Inflammatory macrophage (primary cell): ENCODE measurements at places on chromosomes 4 and X.

DNA sequence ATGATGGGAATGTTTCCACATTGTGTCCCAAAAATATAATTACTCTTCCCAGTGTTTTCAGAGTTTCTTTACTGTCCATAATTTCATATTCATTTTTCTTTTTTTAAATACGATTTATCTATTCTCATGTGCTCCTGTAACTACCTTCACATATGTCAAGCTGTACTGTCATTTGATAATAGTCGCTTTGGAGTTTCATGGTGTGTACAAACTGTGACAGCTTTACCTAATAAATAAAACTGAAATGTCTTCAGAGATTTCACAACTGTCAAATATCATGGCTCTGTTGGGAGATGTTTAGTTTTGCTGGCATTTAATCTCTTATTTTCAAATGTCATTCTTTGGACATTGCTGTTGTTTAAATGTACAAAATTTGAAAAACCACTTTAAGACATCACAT, 450.2 kb downstream of the TLL1 start:
- DNase-seq = no peak

- no peak for DNase-seq
These were observed 375.4 kb downstream of the GRID2 start for GRCh38 chr4:92679149-92679548.

DNA sequence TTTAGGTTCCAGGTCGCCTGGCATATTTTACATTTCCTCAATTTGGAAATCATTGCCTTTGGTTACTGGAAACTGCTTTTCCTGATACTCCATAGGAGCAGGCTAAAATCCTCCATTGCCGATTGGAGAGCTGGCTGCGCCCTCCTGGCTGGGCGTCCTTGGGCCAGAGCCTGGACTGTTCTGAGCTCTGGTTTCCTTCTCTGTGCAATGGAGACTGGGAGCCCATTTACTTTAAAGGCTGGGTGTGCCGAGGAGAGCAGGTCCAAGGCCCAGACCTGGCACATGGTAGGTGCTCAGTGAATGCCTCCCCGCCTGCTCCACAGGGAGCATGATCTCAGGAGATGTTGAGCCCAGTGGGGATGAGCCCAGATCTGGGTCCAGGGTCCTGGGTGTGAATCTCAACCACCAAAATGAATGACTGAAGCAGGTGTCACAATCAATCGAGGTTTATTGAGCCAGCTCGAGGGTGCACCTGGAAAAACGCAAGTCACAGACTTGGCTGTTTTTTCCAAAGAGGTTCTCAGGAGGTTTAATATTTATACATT, 50.0 kb downstream of the EVC start:
- no peak for DNase-seq

GRCh38 chr4:123659730-123660129, 263.1 kb downstream of the SPRY1 start:
- peak; percentile 5 for DNase-seq

GRCh38 chrX:101708163-101708562, 48.5 kb upstream of the ARMCX2 start:
- no peak for DNase-seq

DNA sequence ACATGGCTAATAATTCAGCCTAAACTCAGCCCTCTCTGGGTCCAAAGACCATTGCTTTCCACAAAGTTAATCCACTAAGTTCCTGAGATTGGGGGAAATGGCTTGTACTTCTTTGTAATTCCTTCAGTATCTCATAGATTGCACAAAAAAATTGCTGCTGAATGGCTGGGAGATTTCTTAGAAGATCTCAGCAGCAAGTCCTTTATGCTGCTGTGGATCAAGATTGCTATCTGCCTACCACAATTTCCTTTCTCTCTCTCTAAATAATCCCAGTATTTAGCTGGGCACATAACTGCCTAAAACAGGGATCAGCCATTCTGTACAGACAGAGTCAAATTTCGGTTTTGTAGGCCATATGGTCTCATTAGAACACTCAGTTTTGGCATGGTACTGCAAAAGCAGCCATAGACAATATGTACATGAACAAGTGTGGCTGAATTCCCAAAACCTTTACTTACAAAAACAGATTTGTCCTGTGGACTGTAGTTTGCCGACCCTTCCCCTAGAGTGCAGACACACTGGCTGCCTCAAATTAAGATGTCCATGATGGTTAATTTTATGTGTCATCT, 18.5 kb upstream of the HOPX start:
- DNase-seq = no peak

GRCh38 chrX:22758807-22759481, 240.8 kb upstream of the DDX53 start:
- no peak for DNase-seq

GRCh38 chr4:108168671-108169523, at the start of gene LEF1:
Gene LEF1, minus strand, starts transcription at chr4:108168932. Its CDS starts 1,165 bp downstream, at chr4:108167767.
- no peak for DNase-seq

- DNase-seq = no peak
These were observed 93.3 kb downstream of the PRDM5 start for GRCh38 chr4:120829113-120829831.

GRCh38 chr4:142365391-142365790, 480.7 kb downstream of the INPP4B start:
- DNase-seq = no peak

DNA sequence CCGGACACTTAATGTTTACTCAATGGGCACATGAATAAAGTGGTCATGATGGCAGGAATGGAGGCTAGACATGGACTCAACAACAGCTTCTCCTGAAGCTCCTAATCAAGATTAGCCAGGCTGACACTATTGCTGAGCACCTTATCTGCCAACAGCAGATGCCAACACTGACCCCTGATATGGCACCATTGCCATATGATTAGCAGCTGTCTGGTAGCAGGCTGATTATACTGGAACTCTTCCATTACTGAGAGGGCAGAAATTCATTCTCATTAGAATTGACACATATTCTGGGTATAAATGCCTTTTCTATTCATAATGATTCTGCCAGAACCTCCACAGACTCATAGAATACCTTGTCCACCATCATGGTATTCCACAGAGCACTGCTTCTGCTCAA, 18.4 kb upstream of the AFF1 start:
- DNase-seq = no peak

DNA sequence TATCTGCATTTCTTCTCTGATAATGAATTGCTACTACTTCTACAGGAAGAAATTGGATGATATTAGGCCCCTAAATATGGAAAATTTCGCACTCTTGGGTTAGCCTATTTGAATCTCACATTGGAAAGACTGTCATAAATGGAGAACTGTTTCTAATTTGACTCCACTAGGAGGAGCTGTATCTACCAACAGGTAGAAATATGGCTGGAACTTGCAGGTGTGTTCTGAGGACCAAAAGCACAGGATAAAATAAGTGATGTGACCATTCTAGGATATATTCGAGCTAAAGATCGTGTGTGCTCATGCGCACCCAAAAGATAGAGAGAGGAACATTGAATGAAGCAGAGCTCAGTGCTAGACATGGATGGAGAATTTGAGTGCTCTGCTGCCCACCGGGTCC, 4.8 kb upstream of the NKAP start:
- DNase-seq = no peak

GRCh38 chrX:64334467-64334866, 60.8 kb downstream of the MTMR8 start:
- no peak for DNase-seq

- no peak for DNase-seq
These were observed 1197.7 kb downstream of the C4orf33 start for GRCh38 chr4:130293692-130294091.

DNA sequence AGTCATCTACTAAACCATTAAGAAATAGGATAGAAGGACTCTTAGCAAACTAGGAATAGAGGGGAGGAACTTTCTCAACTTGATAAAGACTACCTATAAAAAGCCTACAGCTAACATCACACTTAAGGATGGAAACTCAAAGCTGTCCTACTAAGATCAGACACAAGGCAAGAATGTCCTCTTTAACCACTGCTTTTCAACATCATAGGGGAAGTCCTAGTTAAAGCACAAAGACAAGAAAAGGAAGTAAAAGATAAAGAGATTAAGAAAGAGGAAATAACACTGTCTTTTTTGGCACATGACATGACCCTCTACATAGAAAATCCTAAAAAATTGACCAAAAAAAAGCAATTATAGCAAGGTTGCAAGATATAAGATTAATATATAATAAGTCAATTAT, 136.6 kb downstream of the FBXW7 start:
- peak; percentile 68 for DNase-seq

- no peak for DNase-seq
These were observed 337.1 kb upstream of the CTSO start for GRCh38 chr4:156290811-156291210.

DNA sequence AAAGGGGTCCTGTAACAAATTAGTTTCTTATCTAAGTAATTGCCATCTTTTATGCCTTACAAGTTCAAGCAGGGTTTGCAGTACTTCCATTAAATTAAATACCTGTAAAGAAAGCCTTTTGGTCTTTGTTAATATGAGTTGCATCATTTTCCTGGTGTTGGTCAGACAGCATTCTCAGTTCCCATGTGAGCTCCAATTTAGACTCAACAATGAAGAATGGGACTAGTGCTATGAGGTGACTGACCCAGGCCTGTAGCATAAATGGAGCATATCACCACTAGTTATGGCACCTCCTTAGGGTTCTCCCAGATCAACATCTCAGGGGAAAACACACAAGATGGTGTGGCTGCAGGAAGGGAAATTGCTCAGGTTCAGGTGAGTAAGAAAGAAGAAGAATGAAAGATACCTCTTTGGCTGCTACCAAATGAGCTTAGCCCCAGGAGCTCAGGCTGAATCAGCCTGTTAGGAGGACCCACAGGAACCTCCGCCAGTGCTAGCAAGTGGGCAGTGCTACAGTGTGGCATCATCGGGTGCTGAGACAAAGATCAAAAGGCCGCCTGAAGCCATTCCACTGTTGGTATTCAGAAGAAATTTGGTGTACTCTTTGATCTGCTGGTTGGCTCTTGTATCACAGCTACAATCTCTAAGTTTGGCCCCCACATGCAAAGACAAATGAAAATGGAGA, 1.8 kb downstream of the TTC29 start:
- DNase-seq = no peak

DNA sequence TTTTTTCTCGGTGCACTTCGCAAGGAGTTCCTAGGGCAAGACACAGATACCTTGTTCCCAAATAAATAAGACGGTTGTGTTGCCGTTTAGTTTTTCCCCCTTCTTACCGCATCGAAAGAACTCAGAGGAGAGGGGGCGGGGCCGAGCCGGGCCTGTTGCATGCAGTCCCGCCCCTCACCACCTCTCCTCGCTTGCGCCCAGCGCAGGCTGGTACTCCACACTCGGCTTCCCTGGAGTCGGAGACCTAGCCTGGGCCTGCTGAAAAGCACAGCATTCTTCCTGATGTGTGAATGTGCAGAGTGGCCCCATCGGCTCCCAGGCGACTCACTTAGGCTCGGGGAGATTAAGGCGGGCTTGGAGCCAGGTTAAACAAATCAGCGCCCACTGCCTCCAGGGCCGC, 26.1 kb upstream of the VMA21 start:
- DNase-seq = no peak

- no peak for DNase-seq
These were observed 1162.1 kb downstream of the RAPGEF2 start for GRCh38 chr4:160265014-160265413.

DNA sequence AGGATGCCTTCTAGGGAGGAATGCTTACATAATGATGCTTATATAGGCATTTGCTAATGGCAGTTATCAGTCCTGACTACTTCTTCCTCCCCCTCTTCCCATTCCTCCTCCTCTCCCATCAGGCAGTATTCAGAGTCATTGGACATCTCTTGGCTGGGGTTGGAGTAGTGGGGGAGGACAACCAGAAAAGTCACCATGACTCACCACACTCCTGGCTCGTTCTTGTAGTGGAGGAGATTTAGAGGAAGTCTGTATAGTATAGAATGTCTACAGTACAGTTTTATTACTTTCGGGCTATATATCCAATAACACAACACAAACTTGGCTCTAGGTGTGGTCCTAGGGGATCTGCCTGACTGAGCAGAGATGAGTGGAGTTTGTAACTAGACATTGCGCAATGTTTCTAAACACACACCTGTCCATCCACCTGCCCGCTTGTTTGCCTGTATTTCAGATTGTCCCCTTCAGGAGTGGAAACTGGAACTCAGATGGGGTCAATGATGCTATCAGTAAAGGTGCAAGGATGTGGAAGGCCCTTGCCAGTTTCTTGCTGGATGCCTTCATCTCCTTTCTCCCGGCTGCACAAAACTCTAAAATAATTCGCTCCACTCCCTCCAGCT, 27.9 kb upstream of the KIAA1210 start:
- DNase-seq = peak; percentile 29

DNA sequence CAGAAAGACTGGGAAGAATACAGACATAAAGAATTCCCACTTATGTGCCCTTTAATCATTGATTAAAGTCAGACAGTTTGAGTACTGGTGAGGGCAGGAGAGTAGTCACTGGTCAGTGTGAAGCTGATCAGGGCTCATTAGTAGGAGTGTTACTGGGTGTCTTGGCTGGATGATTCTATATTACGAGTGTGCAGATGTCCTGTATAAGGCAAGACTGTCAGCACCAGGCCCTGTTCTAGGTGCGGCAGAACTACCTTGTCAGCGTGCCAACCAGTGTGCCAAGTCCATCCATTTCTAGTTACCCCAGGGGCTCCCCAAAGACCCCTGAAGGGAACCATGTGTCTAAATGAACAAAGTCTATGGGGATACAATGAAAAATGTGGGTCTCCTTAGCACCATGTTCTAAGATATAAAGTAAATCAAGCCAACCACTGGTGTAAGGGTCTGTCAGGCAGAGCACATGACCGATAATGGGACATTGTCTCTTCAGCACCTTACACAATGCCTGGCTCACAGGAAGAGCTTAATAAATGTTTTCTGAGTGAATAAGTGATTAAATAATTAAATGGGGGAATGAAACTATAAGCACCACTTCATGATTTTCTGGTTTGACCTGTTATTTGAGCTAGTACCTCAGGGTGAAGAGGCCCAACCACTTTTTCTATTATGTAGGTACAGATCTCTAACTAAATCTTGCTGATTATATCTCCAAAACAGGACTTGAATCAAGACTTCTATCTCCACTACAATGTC, 205.0 kb downstream of the CAMK2D start:
- DNase-seq = no peak

DNA sequence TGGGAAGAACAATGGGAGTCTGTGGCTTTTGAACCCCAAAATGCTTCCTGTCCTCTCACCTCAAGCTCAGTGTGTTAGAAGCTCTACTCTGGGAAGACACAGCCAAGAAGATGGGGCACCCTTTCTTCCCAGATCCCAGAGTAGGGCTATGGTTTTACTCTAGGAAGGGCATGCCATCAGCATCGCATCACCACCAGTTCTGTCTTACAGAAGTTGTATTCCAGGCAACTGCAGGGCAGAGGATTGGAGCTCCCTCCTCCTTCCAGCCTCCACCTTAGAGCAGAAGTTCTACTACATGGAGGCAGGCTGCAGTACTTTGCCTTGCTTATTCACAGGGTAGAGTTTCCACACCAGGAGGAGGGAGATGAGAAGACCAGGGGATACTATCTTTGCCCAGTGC, 18.1 kb upstream of the ZFX start:
- DNase-seq = no peak

DNA sequence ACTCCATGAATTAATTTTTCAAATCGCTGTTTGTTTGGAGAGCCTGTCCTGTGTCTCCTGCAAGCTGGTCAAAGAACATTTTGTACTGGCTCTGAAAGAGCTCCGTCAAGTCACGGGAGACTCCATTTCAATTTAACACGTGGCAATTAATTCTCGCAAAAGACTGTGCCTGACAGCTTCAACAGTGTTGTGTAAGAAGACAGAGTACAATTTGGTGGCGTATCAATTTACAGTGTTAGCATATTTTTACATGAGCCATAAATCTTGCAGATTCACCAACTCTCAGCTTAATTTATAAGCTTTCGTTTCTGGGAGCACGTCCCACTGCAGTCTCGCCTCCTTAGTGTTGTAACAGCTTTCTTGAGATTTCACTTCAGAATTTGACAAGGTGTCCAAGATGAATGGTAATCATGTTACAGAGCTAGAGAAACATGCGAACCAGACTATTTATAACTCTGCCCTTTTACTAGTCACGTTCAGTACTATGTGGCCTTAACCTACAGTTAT, 70.8 kb downstream of the RWDD4 start:
- no peak for DNase-seq
